ENCODE measurements at places on chromosomes 7 and 10.

DNA sequence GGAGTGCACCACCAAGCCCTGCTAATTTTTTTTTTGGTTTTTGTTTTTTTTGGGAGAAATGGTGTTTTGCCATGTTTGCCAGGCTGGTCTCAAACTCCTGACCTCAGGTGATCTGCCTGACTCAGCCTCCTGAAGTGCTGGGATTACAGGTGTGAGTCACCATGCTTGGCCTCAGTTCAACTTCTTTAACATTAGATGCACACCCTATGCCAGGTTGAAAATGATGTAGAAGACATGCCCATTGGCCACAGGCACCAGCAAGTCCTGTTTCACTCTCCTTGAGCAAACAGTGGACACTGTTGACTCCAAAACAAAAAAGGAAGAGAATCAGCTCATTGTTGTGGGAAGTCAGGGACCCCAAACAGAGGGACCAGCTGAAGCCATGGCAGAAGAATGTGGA, 1205.3 kb downstream of the REEP3 start:
- DNase-seq: no peak

- no peak for DNase-seq
Observed at GRCh38 chr7:8232999-8233847, 28.7 kb downstream of the ICA1 start.

- DNase-seq: no peak
Observed at GRCh38 chr7:108062250-108063014, 59.5 kb upstream of the LAMB1 start.

- no peak for DNase-seq
Observed at GRCh38 chr10:126806498-126806897, 98.7 kb upstream of the DOCK1 start.

DNA sequence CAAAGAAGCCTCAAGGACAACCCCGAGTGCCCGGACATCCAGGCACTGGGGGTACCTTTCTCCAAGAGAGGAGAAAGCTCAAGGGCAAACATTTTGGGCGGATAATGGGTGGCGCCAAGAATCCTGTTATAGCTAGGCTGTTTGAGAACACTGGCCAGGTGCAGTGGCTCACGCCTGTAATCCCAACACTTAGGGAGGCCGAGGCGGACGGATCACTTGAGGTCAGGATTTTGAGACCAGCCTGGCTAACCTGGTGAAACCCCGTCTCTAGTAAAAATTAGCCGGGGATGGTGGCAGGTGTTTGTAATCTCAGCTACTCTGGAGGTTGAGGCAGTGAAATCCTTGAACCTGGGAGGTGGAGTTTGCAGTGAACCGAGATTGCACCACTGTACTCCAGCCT, 25.2 kb upstream of the UNC5B start:
- DNase-seq: no peak

- DNase-seq: no peak
Observed at GRCh38 chr7:6121141-6121540, 90.0 kb downstream of the ANKRD61 start.

DNA sequence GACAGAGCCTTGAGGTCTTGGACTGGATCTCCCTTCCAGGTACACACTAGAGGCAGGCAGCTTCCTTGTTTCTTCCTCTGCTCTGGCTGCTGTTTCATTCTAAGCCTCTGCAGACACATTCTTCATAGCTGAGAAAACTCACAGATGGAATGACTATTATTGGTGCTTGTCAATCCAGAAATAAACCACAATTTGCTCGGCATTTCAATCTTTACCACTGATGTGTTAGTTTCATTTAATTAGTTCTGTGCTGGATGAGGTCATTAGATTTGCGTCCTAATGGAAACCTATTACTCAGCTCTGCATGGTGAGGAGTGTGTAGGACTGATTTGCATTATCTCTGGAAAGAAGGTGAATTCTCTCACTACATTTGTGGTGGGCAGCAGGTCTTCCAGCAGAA, 392.5 kb downstream of the NRG3 start:
- DNase-seq: no peak

- DNase-seq: no peak
Observed at GRCh38 chr10:48449501-48450232, 143.2 kb downstream of the MAPK8 start.

DNA sequence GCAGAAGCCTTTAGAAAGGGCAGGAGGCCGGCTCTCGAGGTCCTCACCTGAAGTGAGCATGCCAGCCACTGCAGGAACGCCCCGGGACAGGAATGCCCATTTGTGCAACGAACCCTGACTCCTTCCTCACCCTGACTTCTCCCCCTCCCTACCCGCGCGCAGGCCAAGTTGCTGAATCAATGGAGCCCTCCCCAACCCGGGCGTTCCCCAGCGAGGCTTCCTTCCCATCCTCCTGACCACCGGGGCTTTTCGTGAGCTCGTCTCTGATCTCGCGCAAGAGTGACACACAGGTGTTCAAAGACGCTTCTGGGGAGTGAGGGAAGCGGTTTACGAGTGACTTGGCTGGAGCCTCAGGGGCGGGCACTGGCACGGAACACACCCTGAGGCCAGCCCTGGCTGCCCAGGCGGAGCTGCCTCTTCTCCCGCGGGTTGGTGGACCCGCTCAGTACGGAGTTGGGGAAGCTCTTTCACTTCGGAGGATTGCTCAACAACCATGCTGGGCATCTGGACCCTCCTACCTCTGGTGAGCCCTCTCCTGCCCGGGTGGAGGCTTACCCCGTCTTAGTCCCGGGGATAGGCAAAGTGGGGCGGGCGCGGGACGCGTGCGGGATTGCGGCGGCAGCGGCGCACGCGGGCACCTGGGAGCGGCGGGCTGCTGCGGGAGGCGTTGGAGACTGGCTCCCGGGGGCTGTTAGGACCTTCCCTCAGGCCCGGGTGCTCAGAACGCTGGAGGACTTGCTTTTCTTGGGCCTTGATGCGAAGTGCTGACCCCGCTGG, at the start of gene FAS:
Gene FAS, plus strand, starts transcription at position 415 of the 777 bp plus-strand sequence. Its CDS starts 79 bp downstream, at position 494.
- DNase-seq: no peak

DNA sequence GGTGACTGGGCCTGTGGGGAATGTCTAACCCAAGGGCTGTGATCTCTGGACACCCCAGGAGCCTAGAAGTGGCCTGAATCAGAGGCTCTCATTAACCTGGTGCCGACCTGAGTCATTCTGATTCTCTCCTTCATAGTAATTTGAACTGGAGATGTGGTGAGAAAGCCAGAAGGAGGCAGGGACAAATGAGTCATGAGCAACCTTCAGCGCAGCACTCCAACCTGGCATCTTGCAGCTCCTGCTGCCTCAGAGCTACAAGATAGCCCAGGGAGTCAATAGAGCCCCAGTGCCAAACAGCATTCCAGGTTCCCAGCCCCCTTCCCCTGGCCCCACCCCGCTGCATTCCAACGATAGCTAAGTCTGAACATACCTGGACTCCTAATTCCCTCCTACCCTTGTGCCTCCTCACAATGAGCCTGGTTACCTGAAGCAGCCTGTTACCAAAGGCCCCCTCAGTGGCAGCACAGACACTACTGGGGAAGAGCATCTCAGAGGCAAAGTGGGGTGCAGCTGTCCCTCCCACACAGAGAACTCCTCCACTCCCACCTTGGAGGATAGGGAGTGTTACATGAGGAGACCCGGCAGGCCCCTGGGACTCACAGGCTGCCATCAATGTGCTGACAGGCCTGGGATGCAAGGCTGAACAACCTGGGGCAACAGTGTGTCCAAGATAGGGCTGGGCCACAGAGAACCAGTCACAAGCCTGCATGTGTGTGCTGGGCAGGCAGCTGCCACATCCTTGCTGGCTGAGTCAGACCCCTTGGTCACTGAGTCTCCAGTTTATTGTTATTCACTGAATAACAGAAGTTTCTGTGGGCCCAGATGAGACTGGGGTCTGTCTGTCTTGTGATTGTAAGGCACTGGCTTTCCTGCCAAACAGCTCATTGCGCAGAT, 76.8 kb upstream of the LEP start:
- no peak for DNase-seq

DNA sequence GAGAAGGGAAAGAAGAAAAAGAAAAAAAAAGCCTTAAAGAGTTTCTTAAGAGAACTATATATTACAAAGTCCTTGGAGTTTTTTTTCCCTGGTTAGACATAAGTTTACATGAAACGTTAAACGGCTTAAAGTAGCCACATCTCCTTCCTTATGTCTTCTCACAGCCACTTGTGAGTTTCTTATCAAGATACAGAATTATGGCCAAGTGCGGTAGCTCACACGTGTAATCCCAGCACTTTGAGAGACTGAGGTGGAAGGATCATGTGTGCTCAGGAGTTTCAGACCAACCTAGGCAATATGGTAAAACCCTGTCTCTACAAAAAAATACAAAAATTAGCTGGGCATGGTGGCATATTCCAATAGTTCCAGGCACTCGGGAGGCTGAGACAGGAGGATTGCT, 54.3 kb downstream of the IKZF1 start:
- no peak for DNase-seq

GRCh38 chr10:52483587-52483986, 169.5 kb downstream of the DKK1 start:
- no peak for DNase-seq

GRCh38 chr10:96152437-96152836, 22.3 kb downstream of the ZNF518A start:
- no peak for DNase-seq

DNA sequence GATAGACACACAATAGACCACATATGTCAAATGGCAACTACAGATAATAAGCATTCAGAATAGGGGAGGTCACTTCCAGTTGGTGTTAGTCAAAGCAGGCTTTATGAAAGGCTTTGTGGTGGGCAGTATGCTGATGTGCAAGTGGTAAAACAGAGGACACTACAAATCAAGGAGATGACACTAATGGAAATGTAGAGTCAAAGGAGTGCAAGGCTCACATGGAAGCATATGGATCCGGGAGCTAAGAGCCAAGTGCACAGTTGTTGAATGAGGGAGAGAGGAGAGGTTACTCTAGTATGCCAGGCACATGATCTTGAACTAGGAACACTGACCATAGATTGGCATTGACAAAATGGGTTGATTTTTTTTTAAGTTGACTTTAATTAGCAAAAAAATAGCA, 62.7 kb downstream of the GRM3 start:
- no peak for DNase-seq
